Stimulated activated CD4-positive, alpha-beta T cell treated with anti-CD3 and anti-CD28 coated beads, Interleukin-1b, Interleukin-23, amount 100 ng/mL, for 1 hour (primary cell): ENCODE measurements at places on chromosomes 12 and 14.

GRCh38 chr14:22847661-22848341, 11.4 kb downstream of the MMP14 start:
- DNase-seq, result no peak

GRCh38 chr14:54207476-54208462, 189.0 kb upstream of the CDKN3 start:
- no peak for DNase-seq

GRCh38 chr12:92786045-92786444, 83.3 kb downstream of the PLEKHG7 start:
- DNase-seq, result no peak

- no peak for DNase-seq
These were observed 796.4 kb downstream of the AACS start for GRCh38 chr12:125861299-125862281.

- no peak for DNase-seq
These were observed 19.4 kb downstream of the PPP1R36 start for GRCh38 chr14:64569138-64569631.

- no peak for DNase-seq
These were observed 19.3 kb downstream of the PLEKHA5 start for GRCh38 chr12:19148860-19149259.

- DNase-seq, result no peak
These were observed 581 bp downstream of the CD69 start for GRCh38 chr12:9760120-9760519.

DNA sequence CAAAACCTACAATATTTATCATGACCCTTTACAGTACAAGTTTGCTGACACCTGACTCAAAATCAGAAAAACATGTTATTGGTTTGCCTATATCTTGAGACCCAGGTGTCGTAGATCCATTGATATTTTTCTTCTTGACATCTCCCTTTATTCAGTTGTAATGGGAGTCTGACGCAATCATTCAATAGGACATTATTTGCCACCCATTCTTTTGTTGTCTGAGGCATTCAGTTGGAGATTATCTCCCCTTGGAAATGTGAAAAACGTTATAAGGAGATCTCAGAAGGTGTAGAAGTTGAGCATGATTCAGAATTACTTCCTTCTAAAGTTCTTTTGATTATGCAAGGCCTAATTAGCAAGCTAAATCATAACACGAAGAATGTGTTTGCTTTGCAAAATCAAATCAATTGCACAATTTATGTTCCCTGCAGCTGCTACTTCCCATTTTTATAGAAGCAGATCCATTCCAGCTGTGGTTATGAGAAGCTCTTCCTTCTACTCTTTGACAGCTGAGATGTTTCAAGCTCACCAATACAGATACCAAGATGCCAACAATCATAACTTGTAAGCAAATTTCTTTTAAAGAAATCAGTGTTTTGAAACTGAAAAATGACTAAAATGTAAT, 228.2 kb upstream of the SYT1 start:
- no peak for DNase-seq

DNA sequence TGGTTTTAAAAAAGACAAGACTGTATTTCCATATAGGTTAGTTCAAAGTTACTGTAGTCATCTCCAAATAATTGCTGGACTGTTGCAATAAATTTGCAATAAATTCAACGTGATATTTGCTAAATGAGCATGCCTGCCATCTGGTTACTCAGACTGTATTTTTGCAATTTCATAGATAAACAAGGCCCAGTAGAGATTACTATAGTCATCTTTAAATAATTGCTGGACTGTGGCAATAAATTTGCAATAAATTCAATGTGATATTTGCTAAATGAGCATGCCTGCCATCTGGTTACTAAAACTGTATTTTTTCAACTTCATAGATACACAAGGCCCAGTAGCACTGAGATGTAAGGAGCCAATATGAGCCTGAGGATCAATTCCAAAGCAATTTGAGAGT, 5.6 kb downstream of the NTN4 start:
- DNase-seq, result no peak

DNA sequence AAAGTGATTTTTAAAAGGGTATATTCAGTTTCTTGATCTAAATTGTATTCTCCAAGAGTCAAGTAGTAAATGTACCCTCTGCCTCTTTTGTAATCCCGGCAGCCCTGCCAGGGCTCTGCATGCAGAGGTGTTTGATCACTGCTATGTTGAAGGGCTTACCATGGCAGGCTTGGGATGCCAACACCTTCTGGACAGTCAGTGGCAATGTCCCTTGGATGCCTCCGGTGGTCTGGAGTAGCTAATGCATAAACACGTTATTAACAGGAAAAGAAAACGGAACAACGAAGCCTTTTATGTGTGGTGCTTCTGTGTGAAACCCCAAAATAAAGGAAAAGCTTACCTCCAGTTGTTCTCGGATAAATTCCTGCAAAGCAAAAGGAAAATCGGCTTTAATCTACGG, 19.9 kb downstream of the EIF2B2 start:
- no peak for DNase-seq

GRCh38 chr12:9809338-9809737, 17.9 kb upstream of the KLRF1 start:
- DNase-seq, result no peak

GRCh38 chr12:123997908-123998307, 24.9 kb downstream of the ZNF664 start:
- DNase-seq, result no peak
